ENCODE measurements at places on chromosomes 5 and 9.

DNA sequence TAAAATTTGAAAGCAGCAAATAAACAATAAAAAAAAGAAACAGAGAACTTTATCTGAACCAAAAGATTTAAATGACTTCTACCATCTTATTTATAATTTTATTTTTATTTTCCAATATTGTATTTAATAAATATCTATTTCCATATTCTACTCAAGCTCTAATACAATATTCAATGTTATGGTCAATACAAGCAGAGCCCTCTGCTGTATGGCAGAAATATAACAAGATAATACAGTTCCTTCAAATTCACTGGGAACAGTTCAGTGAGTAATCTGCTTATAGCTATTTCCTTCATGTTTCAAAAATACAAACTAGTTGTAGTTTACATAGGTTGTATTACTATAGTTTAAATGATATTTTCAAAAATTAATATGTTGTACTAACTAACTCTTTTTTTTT lies 332.7 kb downstream of the PRDM9 start:
- DNase-seq = no peak

DNA sequence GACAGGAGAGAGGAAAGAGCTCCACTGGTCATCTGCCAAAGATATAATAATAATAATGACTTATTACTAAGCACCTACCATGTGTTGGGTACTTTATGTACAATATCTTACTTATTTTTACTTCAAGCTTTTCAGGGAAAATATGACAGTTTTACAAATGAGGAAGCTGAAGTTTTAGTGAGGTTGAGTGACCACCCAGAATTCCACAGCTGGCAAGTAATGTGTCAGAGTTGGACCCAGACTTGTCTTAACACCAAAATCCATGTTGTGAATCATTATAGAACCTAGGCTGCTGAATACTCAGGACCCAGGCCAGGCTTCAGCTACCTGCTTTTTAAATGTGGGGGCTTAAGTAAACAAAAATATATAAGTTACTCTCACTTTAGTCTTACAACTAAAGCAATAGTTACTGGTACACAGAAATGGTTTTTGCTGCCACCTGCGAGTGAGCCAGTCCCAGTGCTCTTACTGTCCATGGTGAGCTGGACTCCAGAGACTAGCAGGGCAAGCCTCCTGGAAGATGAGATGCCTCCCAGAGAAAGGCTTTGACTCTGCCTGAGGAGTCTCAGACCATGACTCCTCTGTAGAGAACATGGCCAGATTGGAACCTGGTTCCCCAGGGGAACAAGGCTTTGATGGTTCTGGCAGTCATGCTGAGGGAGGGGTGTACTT lies 29.9 kb downstream of the RUSC2 start:
- DNase-seq = no peak

GRCh38 chr5:169795338-169795737 lies 158.3 kb downstream of the DOCK2 start:
- no peak for DNase-seq

GRCh38 chr5:142425286-142426065 lies 100.7 kb upstream of the SPRY4 start:
- no peak for DNase-seq

DNA sequence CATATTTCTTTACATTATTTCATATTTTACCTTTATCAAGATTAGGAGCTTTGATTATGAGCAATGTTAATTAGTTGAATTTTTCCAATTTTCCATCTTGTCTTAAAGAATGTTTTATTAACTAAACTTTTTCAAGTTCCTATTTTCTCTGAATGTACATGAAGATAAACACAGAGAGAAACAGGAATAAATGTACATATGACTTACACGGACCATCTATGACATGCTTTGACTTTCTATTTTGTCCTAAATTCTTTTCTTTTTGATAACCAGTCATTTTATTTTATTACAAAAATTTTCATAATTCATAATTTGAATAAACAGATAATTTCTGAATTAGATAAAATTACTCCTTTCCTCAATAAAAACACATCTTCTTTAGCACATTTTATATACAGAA lies 1038.8 kb upstream of the ARRDC3 start:
- no peak for DNase-seq

DNA sequence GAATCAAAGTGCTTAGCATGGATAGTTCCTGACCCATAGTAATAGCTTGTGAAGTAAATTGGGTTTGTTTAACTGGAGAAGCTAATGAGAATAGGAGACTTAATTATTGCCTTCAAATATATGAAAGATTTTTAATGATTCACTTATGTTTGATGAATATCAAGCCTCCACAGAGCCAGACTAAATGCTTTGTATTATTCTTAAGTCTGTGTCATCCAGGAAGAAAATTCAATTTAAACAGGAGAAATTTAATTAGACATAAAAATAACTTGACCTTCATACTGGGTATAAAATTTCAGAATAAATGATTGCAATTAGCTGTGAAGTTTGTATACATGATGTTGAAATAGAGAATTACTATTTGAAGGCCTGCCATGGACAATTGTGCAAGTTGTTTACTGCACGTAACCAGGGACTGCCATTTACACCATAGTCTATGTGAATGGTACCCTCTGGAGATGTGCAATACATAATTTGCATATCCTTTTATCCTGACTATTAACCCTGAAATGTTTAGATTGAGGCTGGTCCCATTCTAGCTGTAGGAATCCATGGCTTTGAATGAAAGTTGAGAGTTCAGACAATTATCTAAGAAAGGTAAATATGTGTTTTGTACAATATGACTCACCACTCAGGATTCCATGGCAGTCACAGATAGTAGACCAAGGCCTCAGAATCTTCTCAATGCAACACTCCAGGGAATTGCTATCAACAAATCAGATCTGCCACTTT lies 133.5 kb upstream of the IL12B start:
- no peak for DNase-seq

GRCh38 chr9:133998915-133999595 lies 6.9 kb upstream of the VAV2 start:
- DNase-seq = no peak

GRCh38 chr5:113673041-113673440 lies 159.5 kb downstream of the YTHDC2 start:
- no peak for DNase-seq

GRCh38 chr5:113984928-113985327 lies 376.9 kb upstream of the KCNN2 start:
- DNase-seq = no peak

DNA sequence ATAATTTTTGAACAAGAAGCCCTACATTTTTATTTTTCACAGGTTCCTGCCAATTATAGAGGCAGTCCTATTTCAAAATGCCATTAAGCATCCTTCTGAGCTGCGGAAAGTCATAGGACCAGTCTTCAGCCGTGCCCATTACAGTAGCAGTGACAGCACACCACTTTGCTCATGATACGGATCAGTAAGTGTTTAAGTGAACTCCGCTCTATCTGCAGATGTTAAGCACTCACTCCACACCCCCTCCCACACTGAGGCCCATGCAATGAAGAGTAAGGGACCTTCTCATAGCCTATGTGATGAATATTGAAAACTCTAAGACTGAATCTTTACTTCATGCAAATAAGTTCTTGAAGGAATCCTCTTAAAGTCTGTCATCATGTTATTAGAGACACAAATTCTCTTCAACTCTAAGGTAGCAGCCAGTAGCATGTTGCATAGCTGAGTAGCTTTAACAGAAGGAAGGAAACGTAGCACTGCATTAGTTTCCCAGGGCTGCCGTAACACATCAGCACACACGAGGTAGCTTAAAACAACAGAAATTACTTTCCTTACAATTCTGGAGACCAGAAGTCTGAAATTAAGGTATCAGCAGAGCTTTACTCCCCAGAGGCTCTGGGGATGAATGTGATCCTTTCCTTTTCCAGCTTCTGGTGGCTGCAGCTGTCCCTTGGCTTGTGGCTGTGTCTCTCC lies 20.3 kb upstream of the TAF11L2 start:
- DNase-seq = no peak

GRCh38 chr5:38258042-38258318 lies 379 bp upstream of the EGFLAM start:
- no peak for DNase-seq

Data from stimulated activated naive CD8-positive, alpha-beta T cell treated with anti-CD3 and anti-CD28 coated beads, Interleukin-15, Interleukin-2, amounts not matched to agents 100 U/mL and 50 U/mL, for 24 hours (primary cell).